ENCODE measurements at places on chromosomes 2 and 18. TPM values are rescaled to one million over a fixed set of nuclear protein-coding genes. Genes with fewer than 3 reads are reported as not detected.
A peak's percentile ranks its signal among the peaks of the same experiment; 100 is the strongest.

DNA sequence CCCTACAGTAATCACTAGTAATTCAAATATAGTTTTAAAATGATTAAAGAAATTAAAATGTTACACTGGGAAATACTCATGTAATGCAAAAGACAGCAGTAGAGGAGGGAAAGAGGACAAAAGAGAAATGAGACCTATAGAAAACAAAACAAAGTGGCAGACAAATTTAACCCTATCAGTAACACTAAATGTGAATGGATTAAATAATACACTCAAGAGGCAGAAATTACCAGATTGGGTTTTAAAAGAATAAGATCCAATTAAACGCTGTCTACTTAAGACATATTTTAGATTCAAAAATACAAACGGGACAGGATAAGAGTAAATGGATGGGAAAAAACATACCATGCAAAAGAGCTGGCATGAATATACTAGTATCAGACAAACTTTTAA, 17.0 kb downstream of the TLK1 start:
- DNase-seq = no peak

GRCh38 chr2:58089081-58089480, 42.5 kb downstream of the VRK2 start:
- no peak for DNase-seq

DNA sequence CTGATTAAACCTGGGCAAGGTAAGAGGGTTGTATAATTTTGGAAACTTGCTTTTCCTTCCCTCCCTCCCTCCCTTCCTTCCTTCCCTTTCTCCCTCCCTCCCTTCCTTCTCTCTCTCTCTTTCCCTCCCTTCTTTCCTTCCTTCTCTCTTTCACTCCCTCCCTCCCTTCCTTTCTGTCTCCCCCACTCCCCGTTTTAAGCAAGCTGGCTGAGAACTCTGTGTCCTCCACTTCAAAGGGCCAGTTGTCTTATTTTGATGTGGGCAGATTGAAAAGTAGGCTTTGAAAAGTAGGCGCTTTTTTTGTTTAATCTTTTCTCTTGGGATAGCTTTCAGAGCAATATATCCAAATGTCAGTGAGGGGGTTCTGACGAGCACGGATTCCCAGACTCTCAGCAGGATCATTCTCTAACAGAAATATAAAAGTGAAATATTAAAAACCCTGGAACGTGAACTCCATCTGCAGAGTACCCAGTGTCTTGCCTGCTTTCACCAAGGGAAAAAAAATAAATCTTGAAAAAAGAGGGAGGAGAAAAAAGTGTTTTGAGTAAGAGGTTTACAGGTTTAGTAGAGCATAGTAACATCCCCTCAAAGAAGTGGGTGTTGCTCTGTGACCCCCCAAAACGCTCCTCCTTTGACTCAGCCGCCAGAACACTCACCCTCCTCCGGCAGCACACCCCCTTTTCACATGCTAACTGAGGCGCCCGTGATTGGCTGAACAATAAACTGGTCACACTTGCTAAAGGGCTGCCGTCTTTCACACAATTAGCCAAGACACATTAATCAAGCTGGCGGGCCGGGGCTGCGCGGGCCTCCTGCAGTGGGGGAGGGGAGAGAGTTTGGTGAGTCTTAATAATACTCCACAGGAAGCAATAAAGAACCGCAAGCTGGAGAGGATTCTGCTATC, 52.2 kb downstream of the CDK15 start:
- peak; percentile 94 for DNase-seq

DNA sequence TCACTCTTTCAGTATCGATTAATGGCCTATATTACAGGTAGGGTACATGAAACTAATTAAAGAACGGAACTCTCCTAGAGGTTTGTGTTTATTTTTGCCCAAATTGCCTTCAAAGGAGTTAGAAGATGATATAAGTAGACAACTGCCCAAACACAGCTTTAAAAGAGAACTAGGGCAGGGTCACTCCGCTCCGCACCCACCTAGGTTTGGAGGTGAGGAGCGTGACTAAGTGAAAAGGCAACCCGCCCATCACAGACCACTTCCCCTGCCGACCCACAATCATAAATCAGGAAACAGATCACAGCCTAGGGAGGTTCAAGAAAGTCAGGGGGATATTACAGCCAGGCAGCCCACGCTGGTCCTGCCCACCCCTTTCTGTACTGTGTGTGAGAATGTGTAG, 166.7 kb downstream of the C1D start:
- DNase-seq = no peak

DNA sequence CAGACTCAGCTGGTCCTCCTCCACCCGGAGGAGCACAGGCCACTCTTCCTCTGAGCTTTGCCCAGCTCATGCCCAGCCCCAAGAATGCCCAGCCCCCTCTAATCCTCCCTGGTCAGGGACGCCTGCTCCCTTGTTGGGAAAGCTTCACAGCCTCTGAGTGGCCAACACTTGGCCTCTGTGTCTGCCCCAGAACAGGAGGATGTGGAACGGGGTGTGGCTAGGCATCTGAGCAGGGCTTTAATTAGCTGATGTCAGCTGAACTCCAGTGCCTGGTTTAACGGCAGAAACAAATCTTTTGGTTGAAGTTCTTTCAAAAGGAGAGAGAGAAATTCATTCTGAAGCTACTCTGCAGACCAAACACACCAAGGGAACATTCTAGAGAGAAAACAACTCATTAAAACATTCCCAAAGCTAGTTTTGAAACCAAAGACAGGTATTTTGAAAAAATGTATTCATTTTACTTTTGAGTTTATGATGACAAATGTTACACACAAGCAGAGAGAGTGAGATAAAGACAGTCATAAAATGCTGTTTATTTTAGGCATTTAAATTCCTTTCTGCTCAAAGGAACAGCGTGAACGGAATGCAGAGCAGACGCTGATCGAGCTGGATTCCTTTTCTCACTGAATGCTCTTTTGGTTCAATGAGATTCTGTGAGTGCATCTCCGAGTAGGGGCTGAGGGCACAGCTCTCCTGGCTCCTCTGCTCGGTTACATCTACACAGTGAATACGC, 63.8 kb downstream of the RTP5 start:
- DNase-seq = peak; percentile 38

DNA sequence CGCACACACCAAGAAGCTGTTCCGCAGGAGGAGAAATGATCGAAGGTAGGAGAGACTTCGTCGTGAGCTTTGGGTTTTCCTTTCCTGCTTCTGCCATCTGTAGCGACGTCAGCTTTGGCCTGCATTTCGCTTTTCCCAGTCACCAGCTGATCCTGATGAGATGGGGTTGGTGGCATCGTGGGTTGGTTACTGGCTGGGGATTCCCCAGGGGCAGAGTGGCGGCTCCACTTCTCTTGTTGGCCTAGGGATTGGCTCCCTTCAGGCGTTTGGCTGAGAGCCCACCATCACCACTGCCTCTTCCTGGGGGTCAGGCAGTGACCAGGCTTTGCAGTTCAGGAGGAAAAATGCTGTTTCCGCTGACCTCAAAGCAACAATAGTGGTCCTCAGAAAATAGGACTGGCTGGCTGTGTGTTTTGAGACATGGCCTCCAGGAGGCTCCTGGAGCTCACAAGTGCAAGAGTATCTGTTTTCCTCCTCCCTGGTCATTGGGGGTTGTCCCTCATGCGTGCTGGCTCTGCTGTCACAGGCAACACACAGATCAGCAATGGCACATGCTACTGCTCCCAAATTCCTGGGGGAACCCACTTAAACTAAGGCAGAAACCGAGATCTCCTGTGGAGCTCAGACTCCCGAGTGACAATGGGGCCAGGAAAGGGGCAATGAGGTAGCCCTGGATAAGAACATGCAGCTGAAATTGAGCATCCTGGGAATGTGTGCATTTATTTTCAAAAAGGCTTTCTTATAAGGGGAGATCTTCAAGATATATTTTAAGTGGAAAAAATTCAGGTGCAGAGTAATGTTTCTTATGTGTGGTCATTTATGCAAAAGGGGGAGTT, 173.0 kb downstream of the CTIF start:
- peak; percentile 41 for DNase-seq

PELI1 gene
- total RNA-seq = 5.9 TPM

SLC5A7 gene
- not detected for total RNA-seq

DNA sequence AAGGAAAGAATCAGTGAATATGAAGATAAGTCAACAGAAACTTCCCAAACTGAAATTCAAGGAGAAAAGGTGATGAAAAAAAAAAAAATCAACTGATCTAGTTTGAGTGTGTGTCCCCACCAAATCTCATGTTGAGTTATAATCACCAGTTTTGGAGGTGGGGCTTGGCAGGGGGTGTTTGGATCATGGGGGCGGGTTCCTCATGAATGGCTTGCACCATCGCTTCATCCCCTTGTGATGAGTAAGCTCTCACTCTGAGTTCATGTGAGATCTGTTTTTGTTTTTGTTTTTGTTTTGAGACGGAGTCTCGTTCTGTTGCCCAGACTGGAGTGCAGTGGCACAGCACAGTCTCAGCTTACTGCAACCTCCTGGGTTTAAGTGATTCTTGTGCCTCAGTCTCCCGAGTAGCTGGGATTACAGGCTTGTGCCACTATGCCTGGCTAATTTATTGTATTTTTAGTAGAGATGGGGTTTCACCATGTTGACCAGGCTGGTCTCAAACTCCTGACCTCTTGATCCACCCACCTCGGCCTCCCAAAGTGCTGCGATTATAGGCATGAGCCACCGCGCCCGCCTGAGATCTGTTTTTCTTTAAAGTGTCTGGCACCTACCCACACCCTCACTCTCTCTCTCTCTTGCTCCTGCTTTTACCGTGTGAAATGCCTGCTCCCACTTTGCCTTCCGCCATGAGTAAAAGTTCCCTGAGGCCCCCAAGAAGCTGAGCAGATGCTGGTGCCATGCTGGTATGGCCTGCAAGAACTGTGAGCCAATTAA, 4.0 kb upstream of the SLC66A2 start:
- DNase-seq = no peak

CAVIN2 gene
- 12.6 TPM for total RNA-seq

SPR gene
- 25.9 TPM for total RNA-seq

- DNase-seq = no peak
Observed at GRCh38 chr18:48875314-48875941, 75.3 kb downstream of the SMAD7 start.

CDK5R2 gene
- total RNA-seq = 0.17 TPM

GRCh38 chr2:1236606-1237005, 176.7 kb upstream of the TPO start:
- DNase-seq = no peak

AUP1 gene
- 73.7 TPM for total RNA-seq

MEIS1 gene
- total RNA-seq = 119 TPM

- DNase-seq = no peak
Observed at GRCh38 chr2:18889565-18890332, 300.4 kb upstream of the NT5C1B start.

Data from fibroblast of lung (primary cell).